ENCODE measurements at places on chromosomes 6 and 20.

DNA sequence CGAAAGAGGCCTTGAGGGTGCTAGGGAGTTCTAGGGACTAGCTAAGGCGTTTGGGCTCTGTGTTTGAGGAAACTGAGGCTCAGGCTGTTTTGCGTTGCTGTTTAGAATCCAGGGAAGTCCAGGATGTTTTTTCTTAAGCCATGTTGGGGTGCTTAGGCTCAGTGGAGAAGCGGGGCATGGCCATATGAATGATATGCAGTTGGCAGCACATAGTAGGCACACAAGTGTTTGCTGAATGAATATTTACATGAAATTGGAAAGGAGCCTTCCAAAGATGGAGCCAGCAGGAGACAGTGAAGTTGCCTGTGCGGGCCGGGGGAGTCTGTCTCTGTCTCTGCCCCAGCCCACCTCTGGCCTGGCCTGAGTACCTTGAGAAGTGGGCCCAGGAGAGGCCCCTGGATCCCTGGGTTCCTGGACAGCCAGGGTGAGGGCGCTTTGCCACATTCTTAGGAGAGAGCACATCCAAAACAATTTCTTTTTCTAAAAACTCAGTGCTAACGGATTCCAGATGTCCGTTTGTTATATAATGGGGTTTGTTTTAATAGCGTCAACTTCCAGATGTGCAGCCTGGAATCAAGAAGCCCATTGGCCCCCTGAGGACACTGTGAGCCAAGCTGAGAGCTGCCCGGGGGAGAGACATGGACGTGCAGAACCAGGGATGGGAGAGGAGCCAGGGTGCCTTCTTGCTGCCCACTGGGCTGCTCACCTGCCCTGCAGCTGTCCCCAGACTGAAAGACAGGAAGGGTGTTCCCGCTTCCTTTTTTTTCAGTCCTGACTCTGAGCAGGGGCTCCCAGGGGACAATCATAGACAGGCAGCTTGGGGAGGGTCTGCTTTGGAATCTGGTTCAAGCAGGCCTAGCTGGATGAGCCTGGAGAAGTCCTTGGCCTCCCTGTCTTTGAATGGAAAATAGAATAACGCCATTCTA, 20.1 kb upstream of the EMILIN3 start:
- DNase-seq: no peak

DNA sequence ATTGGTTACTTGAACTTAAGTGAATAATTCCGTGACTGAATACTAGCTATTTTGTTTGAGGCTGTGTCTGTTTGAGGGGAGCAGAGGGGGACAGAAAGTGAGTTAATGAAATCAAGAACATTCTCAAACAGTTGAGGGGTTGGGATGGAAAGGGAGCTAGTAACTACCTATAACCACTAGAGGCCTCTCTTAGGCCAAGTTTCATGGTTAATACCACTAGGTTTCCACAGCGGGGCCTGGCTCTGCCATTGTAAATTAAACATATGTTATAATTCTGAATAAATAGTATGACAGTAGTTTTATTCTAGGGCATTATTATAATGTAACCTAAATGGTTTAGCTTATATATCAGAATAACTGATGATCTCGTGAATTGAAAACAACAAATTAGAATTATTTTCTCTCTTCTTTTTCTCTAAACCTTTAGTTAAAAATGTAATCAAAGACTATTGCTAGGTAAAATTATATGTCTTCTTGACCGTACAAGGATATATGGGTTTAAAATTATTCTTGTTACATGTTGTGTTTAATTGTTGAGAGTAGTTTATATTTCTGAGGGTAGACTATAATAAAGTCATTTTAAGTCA, 108.1 kb downstream of the BCKDHB start:
- DNase-seq: no peak

- DNase-seq: no peak
These were observed 40.6 kb downstream of the MTFR2 start for GRCh38 chr6:136209496-136209895.

DNA sequence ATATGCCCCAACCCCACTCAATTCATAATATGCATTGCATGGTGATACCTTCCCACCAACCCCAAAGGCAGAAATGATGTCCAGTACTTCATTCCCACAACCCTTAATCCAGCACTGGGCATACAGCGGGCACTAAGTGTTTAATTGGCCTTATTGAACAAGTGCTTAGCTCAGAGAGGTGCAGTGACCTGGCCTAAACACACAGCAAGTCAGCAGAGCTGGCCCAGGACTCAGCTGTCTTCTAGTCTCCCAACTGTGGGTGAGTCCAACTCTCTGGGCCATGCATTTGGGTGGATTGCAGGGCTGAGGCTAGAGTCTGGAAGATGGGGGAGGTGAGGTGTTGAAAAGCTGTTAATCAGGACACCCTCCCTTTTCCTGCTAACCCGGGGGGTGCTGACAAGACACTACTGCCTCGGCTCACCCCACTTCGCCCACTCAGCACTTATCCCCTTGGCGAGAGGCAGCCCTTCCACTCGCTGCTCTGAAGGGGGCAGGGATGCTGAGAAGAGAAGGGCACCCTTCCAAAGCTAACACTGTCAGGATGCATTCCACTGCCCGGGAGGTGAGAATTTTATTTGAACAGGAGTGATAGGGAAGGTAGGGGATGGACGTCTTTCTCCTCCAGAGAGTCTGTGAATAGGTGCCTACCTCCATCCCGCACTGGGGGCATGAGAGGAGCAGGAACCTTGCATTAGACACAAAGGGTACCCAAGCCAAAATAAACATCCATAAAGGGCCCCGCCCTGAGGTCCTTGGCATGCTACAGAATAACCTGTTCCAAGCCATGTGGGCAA, 14.2 kb downstream of the KCNK5 start:
- DNase-seq: no peak

- no peak for DNase-seq
These were observed 73.0 kb upstream of the ATXN1 start for GRCh38 chr6:16834242-16834641.

- DNase-seq: no peak
These were observed 18.7 kb downstream of the ADRM1 start for GRCh38 chr20:62321521-62321948.

GRCh38 chr20:19506021-19506420, 252.0 kb upstream of the RIN2 start:
- no peak for DNase-seq

DNA sequence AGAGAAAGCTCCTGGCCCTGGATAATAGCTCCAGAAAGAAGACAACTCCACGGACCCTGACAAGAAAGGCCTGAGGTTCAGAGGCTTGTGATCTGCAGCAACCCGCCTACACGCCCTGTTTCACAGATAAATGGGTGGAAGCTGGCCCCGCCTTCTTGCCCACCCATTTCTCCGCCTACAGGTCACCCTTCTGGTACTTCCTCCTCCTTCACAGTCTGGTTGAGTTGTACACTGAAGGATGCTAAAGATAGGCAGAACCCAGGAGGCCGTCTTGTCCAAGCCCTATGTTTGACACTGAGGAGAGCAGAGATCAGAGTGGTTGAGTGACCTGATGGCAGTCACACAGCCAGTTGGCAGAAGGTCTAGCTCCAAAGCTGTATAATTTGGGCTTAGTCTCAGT, 34.2 kb upstream of the MDGA1 start:
- no peak for DNase-seq

DNA sequence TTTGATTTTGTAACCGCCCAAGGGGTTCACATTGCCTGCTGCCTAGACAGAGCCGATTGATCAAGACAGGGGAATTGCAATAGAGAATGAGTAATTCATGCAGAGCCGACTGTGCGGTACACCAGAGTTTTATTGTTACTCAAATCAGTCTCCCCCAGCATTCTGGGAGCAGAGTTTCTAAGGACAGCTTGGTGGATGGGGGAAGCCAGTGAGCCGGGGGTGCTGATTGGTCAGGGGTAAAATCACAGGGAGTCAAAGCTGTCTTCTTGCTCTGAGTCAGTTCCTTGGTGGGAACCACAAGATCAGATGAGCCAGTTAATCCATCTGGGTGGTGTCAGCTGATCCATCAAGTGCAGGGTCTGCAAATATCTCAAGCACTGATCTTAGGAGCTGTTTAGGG, 60.0 kb upstream of the EZR start:
- no peak for DNase-seq

DNA sequence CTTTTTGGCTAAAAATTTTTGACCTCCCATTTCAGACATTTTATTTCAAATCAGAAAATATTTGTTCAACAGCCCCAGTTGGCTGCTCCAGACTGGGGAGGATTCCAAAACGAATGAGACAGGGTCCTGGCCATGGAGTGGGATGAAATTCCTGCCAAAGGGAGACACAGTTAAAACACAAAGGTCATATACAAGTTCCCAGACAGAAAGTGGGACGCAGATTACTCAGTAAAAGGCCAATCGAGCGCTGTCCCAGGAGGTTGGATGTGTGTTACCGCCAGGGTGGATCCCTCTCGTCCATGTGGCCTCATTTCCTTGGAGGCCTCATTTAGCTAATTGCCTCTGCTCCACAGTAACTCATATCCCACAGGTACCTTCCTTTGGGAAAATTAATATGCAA, 41.8 kb upstream of the NNAT start:
- DNase-seq: no peak

DNA sequence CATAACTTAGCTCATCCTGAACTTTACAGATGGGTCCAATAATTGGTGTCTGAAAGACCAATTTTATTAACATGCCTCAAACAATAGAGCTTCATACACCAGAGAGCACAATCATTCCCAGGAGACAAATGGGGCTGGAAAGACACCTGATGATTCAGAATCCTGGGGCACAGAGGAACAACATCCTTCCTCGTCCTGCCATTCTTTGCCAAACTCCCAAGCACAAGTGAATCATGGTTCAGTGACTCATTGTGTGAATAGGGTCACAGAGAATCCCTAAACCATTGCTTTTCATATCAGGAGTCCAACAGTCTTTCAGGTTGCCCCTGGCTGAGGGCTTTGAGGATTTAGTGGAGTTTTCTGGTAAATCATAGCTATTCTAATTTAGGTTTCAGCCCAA, 266.4 kb upstream of the BMP2 start:
- DNase-seq: no peak

GRCh38 chr6:146890644-146891434, 292.1 kb downstream of the ADGB start:
- no peak for DNase-seq

DNA sequence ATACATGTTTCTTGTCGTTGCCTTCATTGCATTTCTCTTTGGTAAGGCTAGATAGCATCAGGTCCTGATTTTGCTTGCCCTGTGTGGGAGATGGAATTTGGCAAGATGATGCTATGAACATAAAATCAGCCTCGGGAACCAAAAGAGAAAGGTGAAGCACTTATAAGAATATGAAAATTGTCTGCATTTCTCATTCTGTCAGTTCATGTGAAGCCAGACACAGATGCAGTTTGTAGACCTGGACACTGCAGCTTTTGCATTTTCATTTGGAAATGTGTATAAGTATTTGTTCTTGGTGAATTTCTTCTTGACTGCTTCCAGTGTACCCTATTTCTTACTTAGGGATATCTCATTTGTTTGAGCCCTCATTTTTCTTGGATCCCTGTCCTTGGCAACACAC, 1.3 kb downstream of the YWHAB start:
- no peak for DNase-seq

DNA sequence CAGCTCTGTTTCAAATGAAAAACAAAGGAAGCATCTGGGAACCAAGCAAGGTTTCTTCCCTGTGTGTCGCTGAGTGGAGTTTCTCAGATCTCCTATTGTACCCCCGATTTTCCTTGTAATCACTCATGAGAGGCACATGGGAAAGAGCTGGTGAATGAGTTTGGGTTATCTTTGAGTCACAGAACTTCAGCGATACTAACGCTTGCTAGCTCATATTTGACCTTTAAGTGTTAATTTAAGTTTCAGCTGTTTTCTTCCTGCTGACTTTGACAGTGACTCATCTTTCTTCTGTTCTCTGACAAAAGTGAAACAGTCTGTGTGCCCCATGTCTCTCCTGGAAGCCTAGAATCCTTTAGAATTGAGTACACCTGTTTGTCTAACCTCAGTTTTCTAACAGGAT, 261.1 kb upstream of the RGS17 start:
- no peak for DNase-seq

GRCh38 chr6:74434171-74434570, 738.2 kb downstream of the CD109 start:
- DNase-seq: no peak

DNA sequence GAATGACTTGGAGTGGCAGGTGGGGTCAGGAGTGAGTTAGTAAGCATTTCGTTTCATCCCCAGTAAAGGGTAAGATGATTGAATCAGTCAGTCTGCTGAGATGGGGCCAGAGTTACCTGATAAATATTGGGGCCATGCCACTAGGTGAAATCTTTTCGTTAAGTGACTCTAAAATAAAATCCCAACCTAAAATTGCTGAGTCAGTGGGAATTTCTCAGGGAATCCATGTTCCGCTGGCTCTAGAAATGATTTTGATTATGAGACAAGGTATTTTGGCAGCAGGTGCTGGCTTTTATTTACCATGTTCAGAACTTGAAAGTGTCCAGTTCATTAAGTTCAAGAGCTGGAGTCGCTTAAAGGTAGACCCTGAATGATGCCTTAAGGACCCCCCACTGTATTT, 125.4 kb downstream of the GMPR start:
- no peak for DNase-seq

GRCh38 chr6:108164815-108165706, 761 bp upstream of the NR2E1 start:
- no peak for DNase-seq

- no peak for DNase-seq
These were observed 77.9 kb downstream of the FKBP5 start for GRCh38 chr6:35610830-35611229.

GRCh38 chr20:47821481-47822100, 36.3 kb upstream of the SULF2 start:
- DNase-seq: no peak

DNA sequence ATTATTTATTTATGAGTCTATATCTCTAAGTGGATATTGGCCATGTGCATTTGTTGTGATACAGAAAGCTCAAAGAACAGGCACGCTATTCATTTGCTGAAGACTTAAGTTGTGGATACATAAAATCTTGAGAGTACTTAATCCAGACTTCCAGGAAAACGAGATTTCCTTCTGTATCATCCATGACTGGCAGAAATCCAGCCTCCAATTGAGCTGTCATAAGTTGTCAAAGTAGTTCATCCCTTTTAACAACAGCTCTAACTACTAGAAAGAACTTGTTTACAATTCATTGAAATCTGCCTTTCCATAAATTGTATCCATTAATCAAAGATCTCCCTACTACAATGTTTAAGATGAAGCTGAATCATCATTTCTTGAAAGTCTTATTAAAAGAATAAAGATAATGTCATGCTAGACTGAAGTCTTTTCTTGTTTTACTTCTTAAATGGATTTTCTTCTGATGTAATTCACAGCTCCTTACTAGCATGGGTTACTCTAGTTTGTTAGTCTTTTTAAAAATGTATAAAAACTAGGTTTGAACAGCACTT, 447.3 kb upstream of the CITED2 start:
- no peak for DNase-seq

GRCh38 chr6:170454512-170455285, 98.4 kb downstream of the PSMB1 start:
- DNase-seq: no peak
